ENCODE measurements at places on chromosomes 12 and 14.

- DNase-seq, result no peak
Observed at GRCh38 chr12:50750366-50750765, 13.5 kb upstream of the ATF1 start.

DNA sequence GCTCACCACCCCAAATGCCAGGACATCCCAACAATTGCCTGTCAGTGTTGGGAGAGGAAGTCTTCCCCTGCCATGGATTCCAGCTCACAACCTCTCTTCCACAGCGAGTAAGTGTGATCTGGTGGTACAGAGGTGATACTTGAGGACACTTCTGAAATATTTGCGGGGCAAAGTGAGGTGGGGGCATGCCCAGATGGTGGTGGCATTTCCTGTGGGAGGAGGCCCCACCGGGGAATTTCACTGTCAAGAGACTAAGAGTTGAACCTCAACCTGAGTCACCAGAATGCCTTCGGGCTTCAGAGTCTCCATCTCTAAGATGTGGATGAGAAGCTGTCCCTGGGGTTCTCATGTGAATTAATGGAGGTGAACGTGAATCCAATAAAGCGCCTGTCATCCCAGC is 122.3 kb upstream of the RFLNA start:
- peak; percentile 95 for DNase-seq

DNA sequence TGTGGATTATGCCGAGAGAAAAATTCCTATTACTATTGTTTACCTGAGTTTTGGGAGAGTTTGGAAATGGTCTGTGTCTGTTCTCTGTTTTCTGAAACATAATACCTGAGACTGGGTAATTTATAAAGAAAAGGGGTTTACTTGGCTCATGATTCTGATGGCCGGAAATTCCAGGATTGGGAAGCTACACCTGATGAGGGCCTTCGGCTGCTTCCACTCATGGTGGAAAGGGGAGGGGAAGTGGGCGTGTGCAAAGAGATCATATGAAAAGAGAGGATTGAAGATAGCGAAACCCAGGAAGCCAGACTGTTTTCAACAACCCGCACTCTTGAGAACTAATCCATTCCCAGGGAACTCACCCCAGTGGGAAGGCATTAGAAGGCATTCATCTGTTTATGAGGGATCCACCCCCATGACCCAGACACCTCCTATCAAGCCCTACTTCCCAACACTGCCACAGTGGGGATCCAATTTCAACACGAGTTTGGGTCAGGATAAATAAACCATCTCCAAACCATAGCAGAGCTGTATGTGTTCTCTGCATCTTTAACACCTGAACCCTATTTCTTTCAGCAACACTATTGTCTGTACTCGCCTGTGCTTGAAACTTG is 51.1 kb downstream of the APAF1 start:
- no peak for DNase-seq

DNA sequence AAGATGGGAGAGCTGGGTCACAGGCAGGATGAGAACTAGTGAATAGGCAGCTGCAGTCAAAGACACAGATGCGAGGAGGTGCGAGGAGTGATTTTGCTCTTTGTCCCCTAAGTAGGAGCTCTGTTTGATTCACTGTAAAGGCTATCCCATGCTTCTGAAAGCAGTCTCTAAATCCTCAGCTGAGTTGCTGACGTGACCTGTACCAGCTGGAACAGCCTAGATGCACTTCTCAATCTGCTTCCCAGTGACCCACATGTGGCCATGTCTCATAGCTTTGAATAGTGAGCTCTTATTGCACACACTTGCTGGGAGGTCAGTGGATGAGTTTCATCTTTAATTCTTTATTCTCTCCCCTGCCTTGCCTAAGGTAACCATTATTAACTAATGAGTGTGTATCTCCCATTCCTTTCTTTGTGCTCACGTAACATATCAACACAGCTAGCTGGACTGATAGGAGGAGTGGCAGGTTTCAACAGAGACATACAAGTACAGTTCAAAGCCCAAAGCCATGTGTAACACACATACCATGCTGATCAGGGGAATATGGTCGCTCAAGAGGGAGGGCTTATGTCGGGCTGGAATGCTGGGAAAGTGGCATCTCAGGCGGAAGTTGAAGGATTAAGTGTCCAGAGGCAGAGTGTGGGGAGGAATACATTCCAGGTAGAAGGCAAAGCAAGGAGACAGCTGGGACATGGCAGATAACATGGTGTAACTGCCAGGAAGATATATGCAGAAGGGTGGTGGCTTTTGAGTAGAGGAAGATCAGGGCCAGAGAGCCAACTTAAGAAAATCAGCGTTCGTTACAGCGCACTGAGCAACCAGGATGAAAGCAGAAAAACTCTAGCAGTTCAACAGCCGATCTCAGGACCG is 15.4 kb upstream of the YY1 start:
- DNase-seq, result no peak

GRCh38 chr12:77590306-77590705 is 240.4 kb upstream of the NAV3 start:
- DNase-seq, result no peak

DNA sequence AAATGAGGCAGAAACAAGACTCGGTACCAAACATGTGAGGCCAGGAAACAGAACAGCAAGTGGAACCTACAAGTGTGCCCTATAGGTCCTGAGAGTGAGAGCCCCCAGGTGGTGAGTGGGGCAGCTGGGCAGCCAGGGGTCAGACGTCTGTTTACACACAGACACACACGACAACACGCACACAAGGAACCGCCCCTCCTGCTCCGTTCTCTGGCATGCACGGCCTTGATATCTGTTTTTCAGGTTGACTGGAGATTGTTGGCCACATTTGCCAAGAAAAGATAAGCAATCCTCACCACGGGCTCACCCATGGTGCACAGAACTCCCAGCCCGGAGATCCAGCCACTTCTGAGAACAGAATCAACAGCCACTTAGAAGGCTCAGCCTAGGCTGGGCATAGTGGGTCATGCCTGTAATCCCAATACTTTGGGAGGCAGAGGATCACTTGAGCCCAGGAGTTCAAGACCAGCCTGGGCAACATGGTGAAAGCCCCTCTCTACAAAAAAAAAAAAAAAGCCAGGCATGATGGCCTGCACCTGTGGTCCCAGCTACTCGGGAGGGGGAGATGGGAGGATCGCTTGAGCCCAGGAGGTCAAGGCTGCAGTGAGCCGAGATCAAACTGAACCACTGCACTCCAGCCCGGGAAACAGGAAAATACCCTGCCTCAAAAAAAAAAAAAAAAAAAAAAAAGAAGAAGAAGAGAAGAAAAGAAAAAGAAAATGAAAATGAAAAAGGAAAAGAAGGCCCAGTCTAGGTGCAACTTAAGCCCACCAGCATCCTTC is 19.4 kb upstream of the EIF5 start:
- no peak for DNase-seq

GRCh38 chr14:36020120-36021029 is 156.1 kb downstream of the PTCSC3 start:
- DNase-seq, result no peak

DNA sequence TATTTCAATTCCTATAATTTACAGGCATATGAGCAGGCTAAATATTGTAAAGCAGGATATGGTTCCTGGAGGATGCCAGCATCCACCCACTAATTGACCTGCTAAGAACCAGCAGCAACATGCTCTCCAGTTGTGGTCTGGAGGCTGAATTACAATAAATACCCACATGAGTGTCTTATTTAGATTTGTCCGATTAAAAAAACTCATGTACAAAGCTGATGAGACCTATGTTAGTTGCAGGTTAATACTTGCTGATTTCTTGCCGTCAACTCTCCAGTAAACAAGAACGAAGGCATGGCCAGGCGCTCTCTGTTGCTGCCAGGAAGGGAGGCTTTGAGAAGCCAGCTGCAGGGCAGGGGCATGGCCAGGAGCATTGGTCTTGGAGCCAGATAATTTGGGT is 169.3 kb upstream of the PRICKLE1 start:
- no peak for DNase-seq

GRCh38 chr12:29921307-29921706 is 137.6 kb upstream of the TMTC1 start:
- peak; percentile 10 for DNase-seq

GRCh38 chr12:104147346-104147745 is 9.3 kb upstream of the NFYB start:
- DNase-seq, result no peak

DNA sequence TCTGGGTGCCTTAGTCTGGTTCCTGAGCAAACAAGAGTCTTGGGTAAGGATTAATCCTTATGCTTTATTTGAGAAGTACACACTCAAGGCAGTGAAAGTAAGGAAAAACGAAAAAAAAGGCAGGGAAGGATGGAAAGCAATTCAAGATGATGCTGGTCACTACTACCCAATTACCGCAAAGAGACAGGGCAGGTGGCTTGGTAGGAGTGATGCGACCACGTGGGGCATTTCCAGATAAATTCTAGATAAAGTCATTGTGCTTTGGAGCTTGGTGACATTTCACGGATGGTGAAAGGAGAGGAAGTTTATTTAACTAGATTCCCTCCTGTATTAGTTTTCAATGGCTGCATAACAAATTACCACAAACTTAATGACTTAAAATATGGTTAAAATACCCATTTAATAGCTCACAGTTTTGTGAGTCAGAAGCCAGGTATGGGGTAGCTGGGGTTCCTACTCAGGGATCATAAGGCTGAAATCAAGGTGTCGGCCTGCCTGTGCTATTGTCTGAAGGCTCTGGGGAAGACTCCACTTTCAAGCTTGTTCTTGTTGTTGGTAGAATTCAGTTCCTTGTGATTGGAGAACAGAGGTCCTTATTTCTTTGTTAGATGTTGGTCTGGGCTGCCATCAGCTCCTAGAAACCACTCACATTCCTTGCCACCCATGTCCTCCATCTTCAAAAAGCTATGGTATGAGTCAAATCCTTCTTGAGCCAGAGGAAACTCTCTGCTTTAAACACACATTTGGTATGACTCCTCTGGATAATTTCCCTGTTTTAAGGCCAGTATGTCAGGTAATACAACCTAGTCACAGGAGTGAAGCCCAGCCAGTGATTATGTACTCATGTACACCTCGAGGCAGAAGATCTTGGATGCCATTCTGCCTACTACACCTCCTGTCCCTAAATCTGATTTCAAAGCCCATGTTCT is 5.6 kb upstream of the HMGA2 start:
- peak; percentile 61 for DNase-seq

- no peak for DNase-seq
Observed at GRCh38 chr12:62910549-62911169, 24.3 kb downstream of the PPM1H start.

- no peak for DNase-seq
Observed at GRCh38 chr12:62627181-62627580, 160.6 kb downstream of the MON2 start.

GRCh38 chr12:57755194-57755453 is 221 bp downstream of the MARCHF9 start:
- no peak for DNase-seq
